Stimulated activated CD8-positive, alpha-beta memory T cell treated with anti-CD3 and anti-CD28 coated beads, Interleukin-12 subunit alpha, Interleukin-12 subunit beta, amount 100 ng/mL, for 4 hours (primary cell): ENCODE measurements at places on chromosomes 2 and 18.

- no peak for DNase-seq
These were observed 6.5 kb downstream of the NFATC1 start for GRCh38 chr18:79402209-79402576.

- DNase-seq: no peak
These were observed 834 bp upstream of the BUB1 start for GRCh38 chr2:110678457-110679336.

DNA sequence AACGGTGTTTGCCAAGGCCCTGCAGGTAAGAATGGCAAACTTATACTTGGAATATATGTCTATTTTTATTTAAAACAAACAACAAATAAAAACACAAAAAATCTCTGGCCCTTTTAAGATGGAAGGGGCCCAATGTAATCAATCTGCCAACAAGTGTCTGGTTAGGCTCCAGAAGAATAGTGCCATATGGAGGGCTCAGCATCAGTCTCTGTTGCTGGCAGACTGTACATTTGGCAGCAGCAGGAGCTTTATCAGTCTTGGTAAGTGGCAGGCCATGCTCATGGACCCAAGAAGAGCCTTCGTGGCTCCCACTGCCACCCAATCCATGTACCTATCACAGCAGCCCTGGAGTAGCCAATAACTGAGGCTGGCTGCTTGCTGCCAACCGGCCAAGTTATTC, 101.1 kb downstream of the GALNT3 start:
- DNase-seq: no peak

- DNase-seq: no peak
These were observed 840 bp upstream of the PSD4 start for GRCh38 chr2:113172721-113173541.

DNA sequence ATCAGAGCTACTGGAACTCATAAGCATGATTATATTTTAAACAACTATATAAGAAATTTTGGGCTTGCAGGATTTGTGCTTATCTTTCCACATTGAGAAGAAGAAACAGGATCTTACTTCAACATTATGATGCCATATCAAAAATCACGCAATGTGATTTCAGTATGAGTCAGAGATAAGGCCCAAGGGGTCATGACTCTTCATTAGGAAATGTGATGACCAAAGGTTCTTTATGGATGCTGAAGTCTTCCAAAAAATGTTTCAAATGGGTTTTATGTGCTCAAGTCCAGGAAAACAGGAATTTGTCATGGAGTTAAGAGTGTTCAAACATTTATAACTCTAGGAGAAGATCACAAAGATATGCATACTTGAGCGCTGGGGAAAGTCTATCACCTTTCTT, 7.8 kb upstream of the SERPINB2 start:
- DNase-seq: no peak

- no peak for DNase-seq
These were observed 72.9 kb upstream of the PARD3B start for GRCh38 chr2:204472375-204472774.

DNA sequence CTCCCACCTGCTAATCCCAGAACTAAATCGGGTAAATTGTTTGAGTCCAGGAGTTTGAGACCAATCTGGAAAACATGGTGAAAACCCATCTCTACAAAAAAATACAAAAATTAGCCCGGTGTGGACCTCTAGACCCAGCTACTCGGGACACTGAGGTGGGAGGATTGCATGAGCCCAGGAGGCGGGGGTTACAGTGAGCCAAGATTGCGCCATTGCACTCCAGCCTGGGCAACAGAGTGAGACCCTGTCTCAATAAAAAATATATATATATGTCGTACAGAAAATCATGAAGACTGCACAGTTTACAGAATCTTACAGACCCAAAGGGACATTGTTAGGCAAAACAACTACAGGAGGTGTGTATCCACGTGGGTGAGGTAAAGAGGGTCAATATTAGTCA, 4.0 kb upstream of the DPY30 start:
- no peak for DNase-seq

DNA sequence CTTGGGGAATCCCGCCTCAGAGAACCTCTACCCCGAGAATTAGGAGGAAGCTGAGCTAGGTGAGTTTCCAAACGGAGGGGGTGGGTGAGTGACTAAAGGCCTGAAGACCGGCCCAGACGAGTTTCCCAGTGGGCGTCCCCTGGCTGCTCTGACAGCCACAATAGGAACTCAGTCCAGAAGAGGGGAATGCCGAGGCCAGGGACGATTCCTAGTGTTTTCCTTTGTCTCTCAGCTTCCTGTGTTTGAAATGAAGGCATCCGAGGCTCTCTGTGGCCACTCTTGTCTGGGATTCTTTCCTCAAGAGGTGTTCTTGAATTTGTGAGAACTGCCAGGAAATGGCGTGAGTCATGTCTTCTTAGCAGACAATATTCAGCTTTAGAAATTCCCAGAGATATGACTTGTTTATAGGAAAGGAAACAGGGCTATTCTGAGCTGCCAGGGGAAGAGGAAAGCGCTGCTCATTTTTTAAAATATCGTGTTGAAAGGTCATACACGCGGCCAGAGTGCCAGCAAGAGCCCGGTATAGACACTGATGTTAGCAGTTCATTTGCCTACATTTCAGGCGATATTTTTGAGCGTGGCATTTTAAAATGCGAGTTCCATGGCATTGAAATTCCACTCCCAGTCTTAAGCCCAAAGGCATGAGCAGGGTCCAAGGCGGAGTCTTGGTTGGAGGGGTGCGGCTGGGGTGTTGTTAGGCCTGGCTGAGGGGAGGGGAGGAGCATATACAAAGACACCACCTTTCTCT, 169.1 kb upstream of the KLF7 start:
- no peak for DNase-seq

DNA sequence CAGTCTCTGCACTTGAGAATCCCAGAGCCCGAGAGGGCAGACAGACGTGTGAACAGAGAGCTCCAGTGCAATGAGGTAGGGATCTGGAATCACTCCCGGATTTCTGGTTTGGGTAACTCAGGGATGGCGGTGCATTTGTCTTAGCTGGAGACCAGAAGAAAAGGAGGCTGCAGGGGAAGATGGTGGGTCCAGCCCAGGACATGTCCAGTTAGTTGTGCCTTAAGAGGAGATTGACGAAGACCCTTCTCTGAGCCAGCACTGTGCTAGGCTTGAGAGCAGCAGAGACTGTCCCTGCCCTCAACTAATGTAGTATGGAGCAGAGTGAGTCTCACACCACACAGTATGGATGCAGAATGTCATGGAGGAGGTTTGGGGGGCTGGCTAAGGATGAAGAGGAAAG, 150.6 kb upstream of the COPS8 start:
- DNase-seq: no peak

DNA sequence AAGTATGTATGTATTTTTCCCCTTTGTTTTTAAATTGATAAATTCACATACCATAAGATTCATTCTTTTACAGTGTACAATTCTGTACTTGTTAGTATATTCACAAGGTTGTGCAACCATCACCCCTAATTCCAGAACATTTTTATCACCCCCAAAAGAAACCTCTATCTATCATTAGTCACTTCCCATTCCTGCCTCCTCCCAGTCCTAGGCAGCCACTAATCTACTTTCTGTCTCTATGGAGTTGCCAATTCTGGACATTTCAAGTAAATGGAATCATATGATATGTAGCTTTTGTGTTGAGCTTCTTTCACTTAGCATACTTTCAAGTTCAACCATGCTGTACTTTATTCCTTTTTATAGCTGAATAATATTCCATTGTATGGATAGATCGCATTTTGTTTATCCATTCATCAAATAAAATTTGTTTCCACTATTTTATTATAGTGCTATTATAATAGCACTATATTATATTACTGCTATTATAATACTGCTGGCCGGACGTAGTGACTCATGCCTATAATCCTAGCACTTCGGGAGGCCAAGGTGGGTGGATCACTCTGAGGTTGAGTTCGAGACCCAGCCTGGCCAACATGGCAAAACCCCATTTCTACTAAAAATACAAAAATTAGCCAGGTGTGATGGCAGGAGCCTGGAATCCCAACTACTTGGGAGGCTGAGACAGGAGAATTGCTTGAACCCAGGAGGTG, 10.9 kb downstream of the STARD7 start:
- no peak for DNase-seq

GRCh38 chr18:62778976-62779869, 63.9 kb downstream of the PHLPP1 start:
- DNase-seq: no peak

DNA sequence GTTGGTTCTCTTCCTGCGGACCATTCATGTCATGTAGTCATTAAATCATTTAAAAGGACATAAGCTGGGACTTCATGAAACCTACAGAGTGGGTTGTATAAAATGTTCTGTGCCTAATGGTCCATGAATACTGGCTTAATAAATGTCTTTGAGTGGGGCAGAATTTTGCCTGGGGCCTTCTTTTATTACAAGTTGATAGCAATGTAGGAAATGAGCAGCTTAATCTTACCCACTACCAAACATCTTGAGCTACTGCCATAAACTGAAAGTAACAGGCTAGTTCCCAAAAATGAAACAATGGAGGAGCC, 130.9 kb downstream of the TMEM17 start:
- no peak for DNase-seq

DNA sequence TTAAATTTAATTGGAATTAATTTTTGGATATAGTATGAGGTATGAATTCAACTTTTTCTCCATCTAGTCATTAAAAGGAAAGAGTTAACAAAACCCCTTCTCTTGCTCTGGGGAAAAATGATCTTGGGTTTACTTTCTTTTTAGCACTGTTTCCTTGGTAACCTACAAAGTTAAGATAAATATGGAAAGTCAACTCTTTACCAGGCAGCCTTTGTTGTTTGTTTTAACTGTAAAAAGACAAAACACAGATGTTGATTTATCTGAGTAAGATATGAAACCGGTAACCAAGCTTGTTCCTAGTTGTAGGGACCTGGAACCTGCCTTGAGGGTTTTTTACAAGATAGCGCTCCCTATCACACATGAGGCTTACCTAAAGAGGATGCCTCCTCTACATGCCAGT, 10.1 kb upstream of the SANBR start:
- DNase-seq: no peak

GRCh38 chr18:68397241-68398035, 317.5 kb downstream of the TMX3 start:
- no peak for DNase-seq

DNA sequence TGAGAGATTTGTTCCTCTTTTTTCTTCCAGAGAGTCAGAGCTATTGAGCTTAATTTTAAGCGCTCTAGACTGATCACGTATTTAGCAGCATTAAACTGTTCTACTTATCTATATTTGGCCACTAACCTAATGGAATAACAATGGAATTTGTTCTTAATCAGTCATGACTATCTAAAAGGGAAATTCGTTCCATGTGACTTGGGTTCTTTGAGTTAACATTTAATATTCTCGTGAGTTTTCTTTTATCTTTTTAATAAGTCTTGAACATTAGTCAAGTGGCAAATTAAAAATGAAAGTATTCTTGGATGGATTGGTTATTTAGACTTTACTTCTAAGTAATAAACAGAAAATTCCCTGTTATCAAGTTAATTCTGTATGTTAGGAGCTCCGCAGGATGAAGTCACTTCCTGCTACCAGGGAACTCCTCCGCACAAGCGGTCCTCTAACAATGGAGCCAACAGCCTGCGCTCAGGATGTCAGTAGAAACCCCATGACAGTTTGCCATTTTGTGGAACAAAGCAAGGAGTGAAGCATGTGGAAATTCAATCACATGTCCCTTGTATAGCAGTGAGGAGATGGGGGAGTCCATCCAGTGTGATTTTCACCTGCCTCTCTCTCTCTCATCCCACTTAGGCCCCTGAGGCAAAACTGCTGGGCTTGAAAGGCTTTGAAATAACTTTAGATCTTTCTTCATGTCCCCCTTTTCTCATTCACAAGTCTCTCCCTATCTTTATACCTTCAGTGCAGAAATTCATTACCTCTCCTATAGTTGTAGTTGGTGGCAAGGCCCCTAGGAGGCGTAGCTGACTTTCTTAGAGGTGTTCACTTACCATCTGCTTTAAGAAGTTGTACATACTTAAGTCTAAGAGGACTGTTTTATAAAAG, 138.1 kb downstream of the WDR7 start:
- DNase-seq: no peak

GRCh38 chr2:197934261-197934933, 130.0 kb downstream of the PLCL1 start:
- no peak for DNase-seq

DNA sequence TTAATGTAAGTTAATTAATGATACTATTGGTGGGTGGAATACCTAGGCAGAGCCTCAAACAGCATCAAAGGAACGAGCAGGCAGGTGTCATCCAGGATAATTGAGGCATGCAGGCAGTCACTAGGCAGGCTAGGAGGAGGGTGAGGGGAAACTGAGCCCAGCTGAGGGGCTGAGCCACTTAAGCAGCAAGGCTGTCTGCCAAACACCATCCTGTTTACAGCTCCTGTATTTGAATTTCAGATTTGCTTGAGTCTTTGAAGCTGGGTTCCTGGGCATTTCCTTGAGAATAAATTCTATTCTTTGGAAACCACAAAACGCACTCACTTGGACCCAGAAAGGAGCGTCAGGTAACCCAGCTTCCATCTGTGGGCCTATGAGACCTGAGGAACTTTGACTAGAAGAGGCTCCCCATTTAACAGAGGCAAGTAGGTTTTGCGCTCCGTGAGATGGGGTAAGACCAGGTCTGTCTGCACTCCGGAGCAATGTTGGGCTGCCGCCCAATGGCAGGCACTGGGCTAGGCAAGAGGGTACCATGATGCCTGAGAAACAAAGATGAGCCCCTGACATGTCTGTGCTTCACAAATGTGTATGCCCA, 2.0 kb downstream of the EDAR start:
- DNase-seq: no peak

DNA sequence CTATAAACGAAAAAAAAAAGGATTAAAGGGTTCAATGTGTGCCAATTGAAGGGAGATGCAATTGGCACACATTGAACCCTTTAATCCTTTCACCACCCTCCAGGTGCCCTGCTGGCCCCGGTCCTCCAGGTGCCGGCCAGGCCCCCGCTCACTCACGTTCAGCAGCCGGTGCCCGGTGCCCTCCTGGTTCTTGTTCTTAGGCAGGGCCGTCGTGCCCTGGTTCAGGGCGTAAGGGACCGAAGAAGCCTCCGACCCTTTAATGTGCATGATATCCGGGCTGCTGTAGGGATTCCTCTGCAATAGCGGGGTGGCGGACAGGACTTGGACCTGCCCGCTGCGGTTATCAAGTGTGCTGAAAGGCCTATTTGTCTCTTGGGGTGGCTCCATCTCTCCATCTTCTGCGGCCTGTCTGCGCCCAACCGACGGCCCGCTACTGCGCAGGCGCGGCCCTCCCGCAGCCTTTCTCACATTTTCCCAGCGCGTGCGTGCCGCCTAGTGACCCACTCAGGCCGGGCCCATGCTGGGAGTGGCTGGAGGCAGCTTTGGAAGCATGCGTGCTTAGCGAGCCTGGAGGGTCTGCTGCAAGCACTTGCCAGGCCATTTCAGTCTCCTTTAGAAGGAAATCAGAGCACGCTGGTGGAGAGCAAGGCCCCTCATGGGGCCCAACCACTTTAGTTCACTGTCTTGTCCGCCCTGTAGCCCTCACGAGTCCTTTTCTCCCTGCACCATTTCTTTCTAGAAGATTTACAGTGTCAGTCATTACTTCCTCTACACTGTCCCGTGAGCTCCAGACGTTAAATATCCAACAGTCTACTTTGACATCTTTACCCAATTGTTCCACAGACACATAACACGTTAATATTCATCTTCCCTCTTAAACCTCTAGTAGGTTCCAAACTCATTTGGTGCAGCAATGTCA, 24.3 kb downstream of the TMEM237 start:
- no peak for DNase-seq

- DNase-seq: no peak
These were observed 88.2 kb downstream of the LONRF2 start for GRCh38 chr2:100234141-100234540.

GRCh38 chr2:106189764-106190468, 4.2 kb downstream of the UXS1 start:
- no peak for DNase-seq

- no peak for DNase-seq
These were observed 15.4 kb upstream of the MSGN1 start for GRCh38 chr2:17800693-17801458.

- DNase-seq: no peak
These were observed 97.4 kb upstream of the LCLAT1 start for GRCh38 chr2:30349691-30350090.
